Calu3 (cell line): ENCODE measurements at places on chromosomes 11 and 22. TPM values are rescaled to one million over a fixed set of nuclear protein-coding genes. Genes with fewer than 3 reads are reported as not detected.

DNA sequence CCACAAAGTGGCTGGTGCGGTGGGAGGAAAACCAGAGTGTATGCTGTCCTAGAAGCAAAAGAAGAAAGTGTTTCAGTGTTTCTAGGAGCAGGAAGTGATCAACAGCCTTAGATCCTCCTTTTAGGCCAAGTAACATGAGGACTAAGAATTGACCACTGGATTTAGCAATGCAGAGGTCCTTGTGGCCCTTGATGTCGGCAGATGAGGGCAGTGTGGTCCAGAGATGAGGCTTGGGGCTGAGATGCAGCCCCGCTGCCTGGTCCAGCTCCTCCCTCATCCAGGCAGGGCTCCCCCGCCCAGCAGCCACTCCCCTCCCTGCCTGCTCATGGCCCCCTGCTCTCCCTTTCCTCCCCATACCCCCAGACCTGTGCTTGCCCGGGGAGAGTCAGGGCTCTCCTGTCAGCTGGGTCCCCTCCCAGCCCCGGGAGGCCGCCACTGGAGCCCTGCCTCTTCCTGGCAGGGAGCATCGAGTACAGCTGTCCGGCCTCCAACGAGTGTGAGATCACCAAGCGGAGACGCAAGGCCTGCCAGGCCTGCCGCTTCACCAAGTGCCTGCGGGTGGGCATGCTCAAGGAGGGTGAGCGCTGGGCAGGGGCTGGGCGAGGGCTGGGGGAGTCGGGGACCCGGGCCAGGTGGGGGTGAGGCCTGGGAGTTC lies 3.7 kb downstream of the TRMT112 start:
- no peak for DNase-seq

- no peak for DNase-seq
These were observed 14.4 kb downstream of the RNH1 start for GRCh38 chr11:492427-493226.

- no peak for DNase-seq
These were observed 78.4 kb downstream of the RBFOX2 start for GRCh38 chr22:35950262-35950661.

GRCh38 chr11:108697872-108698473 lies 33.1 kb downstream of the DDX10 start:
- peak; percentile 34 for DNase-seq

Gene PI4KA
- total RNA-seq, result 69.2 and 77.9 TPM in 2 replicates

Gene SHISAL1
- not detected in 2 replicates for total RNA-seq
